Coronary artery (tissue), 2 donors: ENCODE measurements at places on chromosomes 12 and 14.

DNA sequence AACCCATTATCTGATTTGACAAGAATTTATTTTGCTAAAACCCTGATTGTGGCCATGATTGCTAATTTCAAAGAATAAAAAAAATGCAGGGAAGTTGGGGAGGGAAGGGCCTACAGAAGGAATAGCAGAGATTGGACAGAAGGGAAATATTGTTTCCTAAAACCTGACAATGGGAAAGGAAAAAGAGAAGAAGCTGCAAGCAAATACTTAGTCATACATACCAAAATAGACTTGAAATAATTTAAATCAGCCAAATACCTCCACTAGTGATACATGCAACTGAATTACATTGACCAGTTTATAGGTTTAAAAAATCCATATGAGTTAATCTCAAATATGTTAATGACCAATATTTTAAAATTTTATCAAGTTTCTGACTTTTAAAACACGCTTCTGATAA, 75.1 kb downstream of the PELI2 start:
- no peak for DNase-seq

DNA sequence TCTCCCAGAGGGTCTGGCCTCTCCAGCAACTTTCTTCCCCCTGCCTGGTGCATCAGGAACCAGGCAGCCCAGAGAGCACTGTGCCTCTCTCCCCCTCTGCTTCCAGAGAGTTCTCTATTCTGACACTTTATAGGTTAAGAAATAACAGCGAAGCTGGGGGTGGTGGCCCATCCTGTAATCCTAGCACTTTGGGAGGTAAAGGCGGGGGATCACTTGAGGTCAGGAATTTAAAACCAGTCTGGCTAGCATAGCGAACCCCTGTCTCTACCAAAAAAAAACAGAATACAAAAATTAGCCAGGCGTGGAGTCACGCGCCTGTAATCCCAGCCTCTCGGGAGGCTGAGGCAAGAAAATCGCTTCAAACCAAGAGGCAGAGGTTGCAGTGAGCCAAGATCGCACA, 58.3 kb downstream of the ESRRB start:
- DNase-seq, result no peak

DNA sequence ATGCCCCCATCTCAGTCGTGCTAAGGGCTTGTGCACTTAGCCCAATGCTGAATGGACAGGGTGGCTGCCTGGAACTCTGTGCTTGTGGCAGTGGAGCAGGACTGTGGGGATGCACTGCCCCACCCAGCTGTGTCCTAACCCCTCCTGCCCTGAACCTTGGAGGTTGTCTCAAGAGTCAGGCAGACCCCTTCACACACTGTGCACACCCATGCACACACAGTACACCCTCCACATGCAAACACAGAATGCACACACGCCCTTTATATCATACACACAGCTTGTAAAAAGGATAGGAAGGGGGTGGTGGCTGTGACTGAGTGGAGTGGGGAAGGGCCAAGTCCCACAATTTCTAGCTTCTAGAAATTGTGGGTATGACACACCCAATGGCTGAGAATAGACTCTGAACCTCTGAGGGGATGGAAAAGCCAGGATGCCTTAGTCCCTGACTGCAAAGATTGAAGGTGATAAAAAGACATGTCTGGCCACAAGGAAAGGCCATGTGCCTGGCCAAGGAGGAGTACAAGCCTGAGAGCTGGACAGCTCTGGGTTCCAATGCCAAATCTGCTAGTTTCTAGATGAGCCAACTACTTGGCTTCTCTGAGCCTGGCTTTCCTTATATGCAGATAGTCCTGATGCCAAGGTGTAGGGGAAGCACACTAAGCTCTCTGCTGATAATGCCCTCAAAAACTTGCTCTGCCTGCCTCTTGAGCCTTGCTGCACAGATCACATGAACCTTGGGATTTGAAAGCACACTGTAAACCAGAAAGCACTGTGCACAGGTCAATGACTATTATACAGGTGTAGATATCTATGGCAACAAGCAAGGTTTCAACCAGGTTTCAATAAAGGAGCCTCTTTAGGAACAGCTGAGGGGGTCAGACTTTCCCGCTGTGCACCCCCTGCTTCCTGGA, 8.4 kb downstream of the KRT8 start:
- DNase-seq, result no peak

DNA sequence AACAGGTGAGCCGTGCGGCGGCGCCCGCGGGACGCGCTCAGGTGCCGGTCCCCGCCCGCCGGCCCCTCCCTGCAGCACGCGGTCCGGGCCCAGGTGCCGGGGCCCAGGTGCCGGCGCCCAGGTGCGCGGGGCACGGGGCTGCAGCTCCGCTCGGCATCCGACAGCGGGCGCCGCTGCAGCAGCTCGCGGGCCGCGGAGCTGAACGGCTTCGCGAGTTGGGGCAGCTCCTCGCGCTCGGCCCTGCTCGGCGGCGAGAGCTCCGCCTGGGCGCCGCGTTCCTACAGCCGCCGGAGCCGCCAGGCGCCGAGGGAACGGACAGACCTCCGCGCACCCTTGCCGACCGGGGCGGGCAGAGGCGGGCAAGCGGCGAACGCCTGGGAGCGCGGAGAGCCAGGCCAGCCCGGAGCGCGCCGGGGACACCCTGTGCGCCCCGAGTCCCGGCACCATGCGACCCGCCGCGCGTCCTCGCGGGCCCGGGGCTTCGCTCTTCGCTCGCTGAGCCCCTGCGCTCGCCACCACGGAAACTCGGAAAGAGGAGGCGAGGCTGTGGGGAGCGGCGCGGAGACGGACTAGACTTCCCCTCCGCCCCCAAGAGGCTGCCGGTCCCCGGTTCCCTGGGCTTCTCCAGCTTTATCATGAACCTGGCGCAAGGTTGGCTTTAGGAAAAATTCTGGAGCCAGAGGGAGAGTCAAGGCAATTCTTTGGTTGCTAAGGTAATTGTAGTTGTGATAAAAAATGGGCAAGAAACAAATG, at the start of gene RGS6:
Gene RGS6 (plus strand): TSS at position 201 of the 753 bp plus-strand sequence.
- DNase-seq, result no peak

DNA sequence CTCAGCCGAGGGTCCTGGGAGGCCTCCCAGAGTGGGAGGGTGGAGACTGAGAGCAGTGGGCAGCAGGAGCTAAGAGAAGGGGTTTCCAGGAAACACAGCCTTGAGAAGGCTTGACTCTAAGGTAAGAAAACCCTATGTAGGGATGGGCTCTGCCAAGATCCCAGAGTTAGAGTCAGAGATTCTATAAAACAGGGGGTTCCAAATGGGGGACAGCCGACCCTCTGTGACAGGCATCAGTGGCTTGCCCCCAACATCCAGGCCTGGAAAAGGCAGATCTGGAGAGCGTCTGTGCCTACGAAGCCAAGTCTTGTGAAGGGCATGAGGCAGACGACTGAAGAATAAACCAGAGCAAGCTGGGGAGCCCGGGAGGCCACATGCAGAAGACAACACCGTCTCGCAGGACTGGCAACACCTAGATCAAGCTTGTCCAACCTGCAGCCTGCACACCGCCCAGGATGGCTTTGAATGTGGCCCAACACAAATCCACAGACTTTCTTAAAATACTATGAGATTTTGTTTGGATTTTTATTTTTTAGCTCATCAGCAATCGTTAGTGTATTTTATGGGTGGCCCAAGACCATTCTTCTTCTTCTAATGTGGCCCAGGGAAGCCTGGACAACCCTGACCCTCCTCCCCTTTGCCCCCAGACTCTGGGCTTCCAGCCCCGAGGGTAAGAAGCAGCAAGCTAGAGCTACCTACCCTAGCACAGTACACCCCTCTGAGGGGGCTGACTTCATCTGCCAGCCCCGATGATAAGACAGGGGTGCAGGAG, 42.1 kb downstream of the PRMT8 start:
- DNase-seq, result peak; percentile 49

GRCh38 chr14:76713121-76713520, 48.1 kb upstream of the VASH1 start:
- DNase-seq, result no peak

GRCh38 chr14:56412468-56413434, 166.8 kb upstream of the TMEM260 start:
- no peak for DNase-seq

GRCh38 chr12:121748218-121748570, 35.6 kb downstream of the TMEM120B start:
- DNase-seq, result no peak

GRCh38 chr12:65232476-65233077, 45.9 kb upstream of the MSRB3 start:
- DNase-seq, result no peak

DNA sequence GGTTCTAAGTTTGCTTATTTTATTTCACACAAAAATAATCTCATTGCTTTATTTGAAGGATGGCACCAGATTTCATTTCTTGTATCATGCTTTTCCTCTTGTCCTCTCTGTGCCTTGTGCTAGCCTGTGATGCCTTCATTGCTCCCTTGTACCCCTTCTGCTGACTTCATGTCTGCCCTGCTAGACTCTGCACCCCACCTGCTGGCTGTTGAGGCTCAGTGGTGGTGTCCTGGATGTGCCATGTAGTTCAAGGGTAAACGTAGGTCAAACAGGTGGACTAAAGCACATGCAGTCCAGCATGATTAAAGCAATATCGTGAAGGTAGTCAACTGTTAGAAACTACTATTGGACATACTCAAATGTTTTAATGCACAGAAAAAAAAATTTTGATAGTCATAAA, 21.6 kb downstream of the MRPS35 start:
- DNase-seq, result no peak

DNA sequence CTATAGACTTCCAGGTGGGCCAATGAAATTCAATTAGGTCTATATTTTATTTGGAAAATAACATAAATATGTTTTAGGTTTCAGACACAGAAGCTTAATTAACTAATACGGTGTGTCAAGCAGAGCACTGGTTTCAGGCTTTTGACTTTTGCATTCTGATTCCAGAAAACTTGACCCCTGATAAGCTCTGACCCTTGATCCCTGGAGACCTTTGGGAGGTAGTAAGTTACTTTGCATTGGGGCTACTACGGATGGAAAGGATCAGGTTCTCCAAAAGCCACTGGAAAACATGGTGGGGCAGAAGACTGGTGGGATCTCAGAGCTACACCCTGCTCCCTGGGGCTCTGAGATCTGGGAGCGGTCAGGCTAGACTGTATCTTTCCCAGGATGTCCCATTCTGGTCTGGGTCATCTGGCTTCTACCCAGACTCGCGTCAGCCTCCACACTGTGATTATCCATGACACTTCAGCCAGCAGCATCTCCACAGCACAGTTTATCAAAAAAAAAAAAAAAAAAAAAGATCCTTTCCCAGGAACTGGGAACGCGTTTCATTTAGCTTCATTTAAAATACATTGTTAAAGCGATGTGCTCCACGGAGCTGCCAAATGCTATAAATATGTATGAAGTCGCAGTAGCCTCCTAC, 17.8 kb upstream of the EMP1 start:
- DNase-seq, result no peak

DNA sequence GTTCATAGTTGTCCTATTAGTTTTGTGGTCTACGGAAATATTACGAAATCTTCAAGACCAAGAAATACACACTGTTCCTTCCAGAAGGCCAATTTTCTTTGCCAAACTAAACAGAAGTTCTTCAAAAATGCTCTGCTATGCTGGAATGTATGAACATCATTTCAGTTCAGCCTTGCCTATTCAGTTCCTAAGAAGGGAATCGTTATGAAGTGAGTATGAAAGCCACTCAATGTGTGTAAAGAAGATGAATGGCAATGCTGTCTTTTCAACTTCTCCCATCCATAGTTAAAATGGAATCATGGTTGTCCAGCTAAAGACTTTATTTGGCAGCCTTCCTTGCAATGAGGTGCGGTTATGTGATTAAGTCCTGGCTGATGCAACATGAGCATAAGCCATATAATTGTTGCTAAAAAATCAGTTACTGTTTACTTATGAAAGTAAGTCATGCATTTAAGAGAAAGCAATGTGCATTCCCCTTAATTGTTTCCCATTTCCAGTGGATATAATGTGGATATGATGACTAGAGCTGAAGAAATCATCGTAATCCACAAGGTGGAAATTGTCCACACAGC, 73.8 kb upstream of the PTPRR start:
- DNase-seq, result no peak

GRCh38 chr14:92917956-92918355, 5.0 kb upstream of the CHGA start:
- DNase-seq, result no peak

DNA sequence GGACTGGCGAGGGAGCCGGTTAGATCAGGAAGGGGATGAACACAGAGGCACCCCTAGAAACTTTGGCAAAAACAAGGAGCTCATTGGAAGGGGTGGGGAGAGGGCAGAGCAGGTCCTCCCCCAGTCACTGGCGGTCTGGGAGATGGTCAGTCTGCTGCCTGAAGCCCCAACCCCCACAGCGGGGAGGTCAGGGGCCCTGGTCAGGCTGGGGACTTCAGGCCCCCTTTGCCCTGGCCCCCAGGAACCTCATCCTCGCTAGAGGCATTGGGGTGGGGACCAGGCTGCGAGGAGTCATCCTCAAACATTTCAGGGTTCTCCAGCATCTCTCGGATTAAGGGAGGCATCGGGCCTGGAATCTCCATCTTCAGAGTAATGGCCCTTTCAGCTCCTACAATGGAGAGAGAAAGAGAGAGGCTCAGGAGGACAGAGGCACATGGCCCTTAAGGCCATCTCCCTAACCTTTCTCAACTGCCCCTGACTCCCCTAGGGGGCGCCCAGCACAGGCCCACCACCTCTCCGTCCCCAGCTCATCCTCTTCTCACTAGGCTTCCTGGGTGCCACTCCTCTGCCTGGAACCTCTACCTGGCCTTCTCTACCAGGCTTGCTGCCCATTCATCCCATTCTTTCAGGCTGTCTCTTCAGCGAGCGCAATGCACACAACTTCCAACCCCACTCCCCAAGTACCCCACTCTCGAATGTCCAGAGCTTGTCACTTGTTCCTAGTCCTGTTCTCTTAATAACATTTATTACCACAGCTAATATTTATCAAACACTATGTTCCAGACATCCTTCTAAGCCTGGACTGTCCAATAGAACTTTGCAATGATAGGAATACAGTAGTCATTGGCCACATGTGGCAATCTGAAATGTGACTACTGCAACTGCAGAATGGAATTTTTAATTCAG, 4.7 kb upstream of the ITGB7 start:
- no peak for DNase-seq

DNA sequence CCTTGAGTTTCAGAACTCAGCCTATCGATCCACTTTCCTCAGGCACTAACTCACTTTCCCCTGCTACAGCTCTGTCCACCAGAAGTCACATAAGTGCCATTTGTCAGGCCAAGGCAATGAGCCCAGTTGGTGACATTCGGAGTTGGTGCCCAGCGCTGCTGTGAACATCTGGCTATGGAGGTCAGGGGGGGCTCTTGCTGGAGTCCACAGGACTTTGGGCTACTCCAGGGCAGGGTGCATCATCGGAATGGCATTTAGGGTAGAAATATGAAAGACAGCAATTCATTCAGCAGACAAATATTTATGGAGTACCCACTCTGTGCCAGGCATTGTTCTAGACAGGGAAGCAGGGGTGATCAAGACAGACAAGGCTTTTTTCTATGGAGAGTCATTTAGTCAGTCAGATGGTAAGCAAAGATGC, 1.5 kb upstream of the PPP1CC start:
- no peak for DNase-seq

DNA sequence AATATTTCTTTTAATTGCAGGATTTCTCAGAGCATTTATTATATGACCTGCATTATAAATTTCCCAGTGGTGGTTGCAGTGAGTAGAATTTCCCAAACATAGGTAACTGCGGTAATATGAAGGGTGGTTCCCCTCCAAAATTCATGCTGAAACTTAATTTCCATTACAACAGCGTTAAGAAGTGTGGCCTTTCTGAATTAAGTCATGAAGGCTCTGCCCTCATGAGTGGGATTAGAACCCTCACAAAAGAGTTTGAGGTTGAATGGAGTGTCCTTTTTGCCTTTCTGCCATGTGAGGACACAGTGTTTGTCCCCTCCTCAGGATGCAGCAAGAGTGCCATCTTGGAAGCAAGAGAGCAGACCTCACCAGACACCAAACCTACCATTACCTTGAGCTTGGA, 233.6 kb downstream of the KTN1 start:
- DNase-seq, result no peak
